ENCODE measurements at places on chromosomes 12 and 14. TPM values are rescaled to one million over a fixed set of nuclear protein-coding genes. Genes with fewer than 3 reads are reported as not detected.

Gene B4GALNT3
- total RNA-seq, result 3.1 TPM

Gene CLMN
- total RNA-seq, result 40.4 TPM

Gene KCNMB4
- 0.13 TPM for total RNA-seq

Gene EIF2S3B
- 1.4 TPM for total RNA-seq

Gene TRHDE
- total RNA-seq, result not detected

Gene MYF6
- not detected for total RNA-seq

Gene FZD10
- not detected for total RNA-seq

GRCh38 chr14:63891148-63891975 is 38.6 kb downstream of the SYNE2 start:
- H3K4me3 ChIP-seq, result no peak overlapping the region
- H3K36me3 ChIP-seq, result no peaks in the 10 kb centered on the region
- H3K27me3 ChIP-seq, result no peaks in the 10 kb centered on the region

GRCh38 chr14:42633504-42634095 is 1026.9 kb downstream of the LRFN5 start:
- no peaks in the 10 kb centered on the region for H3K4me1 ChIP-seq
- no peak overlapping the region for H3K4me3 ChIP-seq
- H3K36me3 ChIP-seq, result no peaks in the 10 kb centered on the region
- H3K27ac ChIP-seq, result no peak overlapping the region

DNA sequence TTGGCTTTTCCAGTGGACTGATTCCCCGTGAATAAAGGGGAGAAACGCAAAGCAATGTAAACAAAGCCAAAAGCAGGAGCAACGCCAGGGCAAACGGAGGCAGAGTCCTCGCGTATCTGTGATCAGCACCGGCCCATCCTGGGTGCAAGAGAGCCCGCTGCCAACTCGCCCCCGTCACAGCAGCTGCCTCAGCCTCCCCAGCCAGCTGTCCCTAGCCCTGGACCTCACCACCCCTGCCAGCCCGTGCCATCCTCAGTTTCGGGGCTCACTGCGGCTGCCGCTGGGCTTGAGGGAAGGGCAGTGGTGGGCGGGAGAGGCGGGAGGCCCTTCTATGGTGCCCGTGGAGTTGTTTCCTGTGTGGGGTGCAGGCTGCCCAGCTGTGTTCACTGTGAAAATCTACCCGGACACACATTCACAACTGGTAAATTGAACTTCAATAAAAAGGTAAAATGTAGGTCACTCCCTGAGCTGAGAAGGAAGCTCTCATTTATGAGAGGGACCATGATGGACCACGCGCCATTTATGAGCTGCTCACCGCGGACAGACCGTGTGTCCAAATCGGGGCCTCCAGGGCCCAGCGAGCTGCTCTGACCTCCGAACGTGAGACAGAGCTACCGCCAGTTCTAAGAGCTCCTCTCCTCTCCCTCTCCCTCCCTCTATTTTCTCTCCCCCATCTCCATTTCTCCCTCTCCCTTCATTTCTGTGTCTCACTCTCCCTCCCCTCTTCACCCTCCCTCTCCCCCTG is 330.5 kb upstream of the SFSWAP start:
- H3K27ac ChIP-seq, result no peak overlapping the region
- no peak for DNase-seq
- H3K36me3 ChIP-seq, result no peaks in the 10 kb centered on the region
- no peak overlapping the region for H3K4me3 ChIP-seq

- peaks cover 11% of the 10 kb centered on the region for H3K4me1 ChIP-seq
- 0 out of 2 replicates have a peak overlapping the region, but pooled peaks have one; percentile 16 for H3K27ac ChIP-seq
- H3K4me3 ChIP-seq, result no peak overlapping the region
- DNase-seq, result no peak
- peaks cover 10% of the 10 kb centered on the region for H3K36me3 ChIP-seq
Measured at GRCh38 chr12:94795520-94795919, 145.2 kb upstream of the TMCC3 start.

DNA sequence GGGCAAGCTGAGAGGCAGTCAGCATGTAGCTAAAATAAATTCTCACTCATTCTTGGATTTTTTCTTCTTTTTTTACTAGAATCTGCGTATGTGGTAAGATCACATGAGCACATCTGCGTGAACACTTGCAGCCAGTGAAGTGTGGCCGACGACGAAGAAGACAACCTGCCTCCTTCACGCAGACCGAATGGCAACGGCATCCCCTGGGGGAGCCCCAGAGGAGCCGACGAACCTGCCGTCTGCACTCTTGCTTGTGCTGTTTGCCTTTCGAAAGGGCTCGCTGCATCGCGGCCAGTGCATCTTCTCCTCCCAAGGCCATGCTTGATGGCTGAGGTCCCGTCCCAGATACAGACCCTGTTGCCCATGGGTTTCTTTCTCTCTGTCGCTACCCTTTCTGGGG is 113.8 kb downstream of the KCNK10 start:
- no peak overlapping the region for H3K27ac ChIP-seq
- no peak overlapping the region for H3K4me3 ChIP-seq
- DNase-seq, result no peak
- no peaks in the 10 kb centered on the region for H3K27me3 ChIP-seq
- H3K36me3 ChIP-seq, result no peaks in the 10 kb centered on the region

- peak overlapping the region; percentile 27 for H3K27ac ChIP-seq
- H3K36me3 ChIP-seq, result no peaks in the 10 kb centered on the region
- DNase-seq, result peak; percentile 16
- no peaks in the 10 kb centered on the region for H3K27me3 ChIP-seq
Measured at GRCh38 chr14:77641534-77642341, 25.3 kb upstream of the SPTLC2 start.

DNA sequence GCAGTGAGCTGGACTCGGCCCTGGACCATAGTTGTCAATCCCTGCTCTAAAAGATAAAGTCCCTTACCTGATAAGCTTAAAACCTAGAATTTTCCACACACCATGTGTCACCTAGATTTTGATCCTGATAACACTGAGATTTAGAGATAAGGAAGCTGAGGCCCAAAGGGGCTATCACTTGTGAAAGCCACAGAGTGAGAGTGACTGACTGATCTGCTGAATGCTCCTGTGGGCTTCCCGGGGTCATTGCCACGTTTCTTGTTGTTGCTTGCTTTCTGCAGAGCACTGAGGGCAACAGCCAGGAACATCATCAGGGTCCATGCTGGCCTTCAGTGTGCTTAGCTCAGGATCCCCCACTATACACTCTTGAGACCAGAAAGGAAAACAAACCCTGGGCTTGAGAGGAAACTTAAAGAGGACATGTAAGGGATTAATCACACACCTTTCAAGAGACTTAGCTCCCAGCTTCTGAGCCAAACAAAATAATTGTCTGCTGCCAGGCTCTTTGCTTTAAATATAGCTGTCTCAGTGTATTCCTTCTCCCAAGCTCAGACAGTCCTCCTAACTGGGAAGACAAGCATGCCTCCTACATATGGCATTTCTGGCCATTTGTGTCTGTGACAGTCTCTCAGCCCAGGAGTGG is 82.6 kb upstream of the ARHGAP5 start:
- H3K4me3 ChIP-seq, result no peak overlapping the region
- H3K27ac ChIP-seq, result no peak overlapping the region
- no peaks in the 10 kb centered on the region for H3K4me1 ChIP-seq

DNA sequence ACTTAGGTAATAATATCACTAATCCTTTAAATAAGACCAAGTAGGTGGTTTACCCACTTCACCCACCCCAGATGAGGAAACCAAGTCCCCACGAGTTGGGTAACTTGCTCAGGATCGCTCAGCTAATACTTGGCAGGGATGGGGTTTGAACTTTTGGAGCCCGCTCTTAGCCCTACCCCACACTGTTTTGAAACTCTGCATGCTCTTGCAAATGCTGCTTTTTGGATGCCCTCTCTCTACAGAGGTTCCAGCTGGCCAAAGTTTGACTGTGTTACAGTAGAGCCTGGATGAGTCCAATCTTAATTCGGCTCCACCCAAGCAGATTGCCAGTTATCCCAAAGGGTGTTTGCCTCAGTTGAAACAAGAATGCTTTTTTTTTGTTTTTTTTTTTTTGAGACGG is 6.8 kb downstream of the PLEKHG3 start:
- no peak overlapping the region for H3K27ac ChIP-seq
- H3K4me3 ChIP-seq, result no peak overlapping the region
- H3K36me3 ChIP-seq, result no peaks in the 10 kb centered on the region
- peaks cover 5% of the 10 kb centered on the region for H3K4me1 ChIP-seq

DNA sequence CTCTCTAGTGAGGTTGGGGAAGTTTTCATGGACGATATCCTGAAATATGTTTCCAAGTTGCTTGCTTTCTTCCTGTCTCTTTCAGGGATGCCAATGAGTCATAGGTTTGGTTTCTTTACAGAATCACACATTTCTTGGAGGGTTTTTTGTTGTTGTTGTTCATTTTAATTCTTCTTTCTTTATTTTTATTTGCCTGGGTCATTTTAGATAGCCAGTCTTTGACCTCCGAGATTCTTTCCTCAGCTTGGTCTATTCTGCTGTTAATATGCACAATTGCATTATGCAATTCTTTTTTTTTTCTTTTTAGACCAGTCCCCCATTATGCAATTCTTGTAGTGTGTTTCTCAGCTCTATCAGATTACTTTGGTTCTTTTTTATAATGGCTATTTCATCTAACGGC is 338.9 kb downstream of the AEBP2 start:
- no peak overlapping the region for H3K4me3 ChIP-seq
- no peak overlapping the region for H3K27ac ChIP-seq
- H3K4me1 ChIP-seq, result no peaks in the 10 kb centered on the region
- DNase-seq, result no peak

DNA sequence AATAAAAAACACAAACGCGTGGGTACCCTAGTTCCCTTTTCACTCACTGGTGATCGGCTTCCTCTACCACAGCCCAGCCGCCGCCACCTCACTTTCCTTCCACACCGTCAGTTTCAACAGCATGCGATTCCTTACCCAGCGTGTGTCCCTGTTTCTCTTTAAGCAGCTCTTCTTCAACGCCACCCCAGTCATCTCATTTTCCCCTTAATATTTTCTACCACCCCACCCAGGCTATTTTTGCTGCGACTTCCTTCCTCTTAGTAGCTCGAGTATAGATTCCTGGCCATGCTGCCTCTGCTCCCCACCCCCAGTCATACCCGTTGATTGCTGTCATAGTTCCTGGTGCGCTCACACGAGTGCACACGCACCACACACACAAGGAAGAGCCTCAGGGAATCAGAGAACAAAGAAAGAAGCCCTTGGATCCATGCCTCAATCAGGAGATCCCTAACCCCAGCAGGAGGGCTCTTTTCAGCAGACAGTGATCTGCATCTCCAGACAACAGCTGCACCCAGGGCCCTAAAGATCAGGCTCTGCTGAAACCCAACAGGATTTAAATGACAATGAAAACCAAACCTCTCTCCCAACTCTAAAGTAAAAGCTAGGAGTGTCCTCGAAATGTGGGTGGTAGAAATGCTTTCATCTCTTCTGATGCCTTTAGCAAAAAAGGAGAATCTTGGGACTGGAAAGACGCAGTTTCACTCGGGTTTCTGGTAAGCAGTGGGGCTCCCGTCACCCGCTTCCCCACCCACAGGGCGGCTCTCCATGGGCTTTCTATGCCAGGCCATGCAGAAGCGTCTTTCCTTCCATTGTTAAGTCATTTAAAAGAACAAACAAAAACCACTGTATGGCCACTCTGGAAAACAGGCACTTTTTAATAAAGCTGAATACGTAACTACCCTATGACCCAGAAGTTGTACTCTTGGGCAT is 23.8 kb downstream of the VPS37B start:
- DNase-seq, result peak; percentile 52
- H3K4me1 ChIP-seq, result peaks cover 45% of the 10 kb centered on the region
- H3K4me3 ChIP-seq, result peak overlapping the region; percentile 57
- no peaks in the 10 kb centered on the region for H3K27me3 ChIP-seq
- peak overlapping the region; percentile 64 for H3K27ac ChIP-seq

GRCh38 chr14:41476526-41476925 is 130.2 kb upstream of the LRFN5 start:
- no peak overlapping the region for H3K4me3 ChIP-seq
- no peak overlapping the region for H3K27ac ChIP-seq
- H3K36me3 ChIP-seq, result no peaks in the 10 kb centered on the region
- no peak for DNase-seq
- H3K27me3 ChIP-seq, result no peaks in the 10 kb centered on the region
- no peaks in the 10 kb centered on the region for H3K4me1 ChIP-seq

DNA sequence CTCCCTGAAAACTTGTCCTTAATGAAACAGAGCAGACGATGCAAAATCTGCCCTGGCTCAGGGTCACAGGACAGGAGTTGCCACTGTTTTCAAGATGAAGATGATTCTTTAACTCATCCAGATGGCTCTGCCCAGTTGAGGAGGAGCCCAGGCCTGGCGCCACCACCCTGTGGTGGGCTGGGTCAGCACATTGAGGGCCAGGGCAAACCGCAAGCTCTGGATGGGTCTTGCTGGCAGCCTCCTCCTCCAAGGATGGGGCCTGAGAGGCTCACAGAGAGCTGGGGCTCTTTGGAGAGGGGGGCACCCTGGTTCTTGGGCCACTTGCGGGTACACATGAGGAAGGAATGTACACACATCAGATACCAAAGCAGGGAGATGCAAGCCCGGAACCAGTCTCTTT is 158.2 kb downstream of the NUAK1 start:
- no peaks in the 10 kb centered on the region for H3K4me1 ChIP-seq
- no peak overlapping the region for H3K27ac ChIP-seq
- no peak overlapping the region for H3K4me3 ChIP-seq
- no peaks in the 10 kb centered on the region for H3K27me3 ChIP-seq
- no peaks in the 10 kb centered on the region for H3K36me3 ChIP-seq
- no peak for DNase-seq

- H3K36me3 ChIP-seq, result peaks cover 11% of the 10 kb centered on the region
- peak; percentile 62 for DNase-seq
- H3K4me1 ChIP-seq, result peaks cover 25% of the 10 kb centered on the region
- peak within 1 kb of the TSS; percentile 68 for H3K4me3 ChIP-seq
- H3K27ac ChIP-seq, result peak within 1 kb of the TSS; percentile 89
- no peaks in the 10 kb centered on the region for H3K27me3 ChIP-seq
Measured at GRCh38 chr12:53380104-53380793, at the start of gene SP1. TSS of gene SP1 (plus strand) at chr12:53380176. CDS start at chr12:53380292, 116 bp downstream.

DNA sequence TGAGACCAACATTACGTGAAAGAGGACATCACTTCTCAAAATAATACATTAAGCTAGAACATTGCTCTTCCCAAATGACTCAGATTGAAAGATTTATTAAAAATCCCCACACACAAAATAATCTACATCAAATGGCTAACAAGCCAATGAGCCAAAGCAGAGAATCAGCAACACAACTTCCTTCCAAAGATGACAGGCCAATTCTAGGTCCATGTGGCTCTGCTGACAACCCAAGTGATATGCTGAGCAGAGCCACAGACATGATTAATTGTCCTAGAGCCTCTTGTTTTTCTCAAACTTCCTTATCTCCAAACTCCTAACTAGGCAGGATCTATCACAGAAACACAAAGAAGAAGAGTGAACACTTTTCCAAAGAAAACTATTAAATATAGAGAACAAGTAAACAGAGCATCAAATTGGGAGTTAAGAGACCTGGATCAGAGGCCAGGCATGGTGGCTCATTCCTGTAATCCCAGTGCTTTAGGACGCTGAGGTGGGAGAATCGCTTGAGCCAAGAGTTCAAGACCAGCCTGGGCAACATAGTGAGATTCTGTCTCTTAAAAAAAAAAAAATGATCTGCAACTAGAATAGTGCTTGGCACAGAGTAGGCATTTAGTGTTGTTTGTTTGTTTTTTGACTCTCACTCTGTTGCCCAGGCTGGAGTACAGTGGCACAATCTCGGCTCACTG is 38.5 kb downstream of the SENP1 start:
- H3K4me3 ChIP-seq, result no peak overlapping the region
- H3K27ac ChIP-seq, result no peak overlapping the region
